Hippocampal formation (tissue), 2 donors: ENCODE measurements at places on chromosomes 2 and 18.

DNA sequence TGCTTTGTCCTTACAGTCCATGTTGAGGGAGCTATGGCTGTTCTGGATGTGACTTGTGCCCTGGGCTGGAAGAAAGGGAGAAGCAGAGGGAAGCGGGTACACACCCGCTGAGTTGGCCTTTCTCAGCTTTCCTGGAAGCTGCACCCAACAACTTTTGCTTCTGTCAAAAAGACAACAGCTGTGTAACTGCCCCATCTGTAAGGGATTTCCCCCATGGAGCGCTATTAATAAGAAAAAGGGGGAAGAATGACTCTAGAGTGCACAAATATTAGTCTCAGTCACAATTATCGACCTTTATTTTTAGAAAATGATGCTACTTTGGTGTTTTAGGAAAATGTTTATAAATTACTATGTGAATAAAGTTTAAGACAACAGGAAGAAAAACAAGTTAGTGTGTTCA is 368.3 kb downstream of the RAD51AP2 start:
- no peak for DNase-seq

DNA sequence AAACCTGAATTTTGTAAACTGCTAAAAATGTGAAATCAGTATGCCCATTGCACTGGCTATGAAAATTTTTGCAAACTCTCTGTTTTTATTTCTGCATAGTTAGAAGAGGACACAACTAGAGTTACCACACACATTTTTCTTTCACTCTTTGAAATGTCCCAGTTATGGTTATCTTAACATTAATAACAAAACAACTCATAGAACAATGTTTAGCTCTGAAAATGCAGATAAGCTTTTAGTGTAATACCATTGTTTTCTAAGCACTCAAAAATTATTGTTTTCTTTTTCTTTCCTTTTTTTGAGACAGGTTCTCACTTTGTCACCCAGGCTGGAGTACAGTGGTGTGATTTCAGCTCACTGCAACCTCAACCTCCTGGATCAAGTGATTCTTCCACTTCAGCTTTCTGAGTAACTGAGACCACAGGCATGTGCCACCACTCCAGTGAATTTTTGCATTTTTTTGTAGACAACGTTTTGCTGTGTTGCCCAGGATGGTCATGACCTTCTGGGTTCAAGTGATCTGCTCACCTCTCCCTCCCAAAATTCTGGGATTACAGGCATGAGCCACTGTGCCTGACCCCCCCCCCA is 1204.5 kb upstream of the ZEB2 start:
- no peak for DNase-seq

DNA sequence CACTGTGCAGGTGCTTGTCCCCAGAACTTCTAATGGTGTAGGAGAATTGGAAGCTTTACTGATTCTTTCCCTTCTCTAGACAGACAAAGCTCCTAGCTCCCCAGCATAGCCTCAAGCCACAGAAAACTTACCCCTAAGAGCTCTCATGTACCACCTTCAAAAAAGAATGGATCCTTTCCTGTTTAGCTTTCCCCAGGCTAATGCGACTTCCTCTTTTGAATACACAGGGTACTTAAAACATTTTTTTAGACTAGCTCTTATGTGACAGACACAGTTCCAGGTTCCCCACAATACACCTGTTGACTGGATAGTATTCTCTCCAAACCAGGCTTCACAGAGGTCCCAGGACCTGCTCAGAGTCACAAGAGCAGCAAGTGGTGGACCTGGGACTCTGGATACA is 8.3 kb downstream of the CTAGE1 start:
- DNase-seq: no peak

DNA sequence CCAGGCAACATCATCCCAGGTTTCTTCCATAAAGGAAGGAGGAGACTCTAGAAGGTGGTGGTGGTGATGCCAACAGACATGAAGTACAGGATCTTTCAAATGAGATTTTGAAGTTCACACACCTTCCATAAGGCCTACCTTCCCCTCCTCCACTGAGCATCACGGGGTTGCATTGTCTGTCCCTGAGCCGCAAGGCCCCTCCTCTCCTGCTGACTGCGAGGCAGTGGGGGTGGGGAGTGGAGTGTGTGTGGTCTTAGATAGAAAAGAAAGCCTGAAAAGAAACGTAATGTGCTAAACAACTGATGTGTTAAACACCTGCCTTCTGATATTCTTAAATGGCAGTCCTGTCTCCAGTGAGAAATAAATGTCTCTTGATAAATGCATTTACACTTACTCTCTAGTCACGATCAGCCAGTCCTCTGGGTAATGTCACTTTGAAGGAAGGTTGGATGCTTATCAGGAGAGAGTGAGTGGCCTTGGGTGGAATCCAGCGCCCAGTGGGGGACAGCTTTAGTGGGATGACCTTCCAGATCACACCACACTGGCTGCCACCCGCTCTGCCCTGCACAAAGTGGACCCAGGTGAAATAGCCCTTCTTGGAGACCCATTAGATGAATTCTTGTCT is 5.5 kb upstream of the SCYGR5 start:
- no peak for DNase-seq

- no peak for DNase-seq
These were observed 135.4 kb downstream of the COL6A3 start for GRCh38 chr2:237278568-237278967.

- no peak for DNase-seq
These were observed 81.1 kb downstream of the LONRF2 start for GRCh38 chr2:100241236-100241635.
